ENCODE measurements at places on chromosomes 2 and 18.

GRCh38 chr2:191856111-191856876 is 9.4 kb upstream of the CAVIN2 start:
- no peak for DNase-seq

DNA sequence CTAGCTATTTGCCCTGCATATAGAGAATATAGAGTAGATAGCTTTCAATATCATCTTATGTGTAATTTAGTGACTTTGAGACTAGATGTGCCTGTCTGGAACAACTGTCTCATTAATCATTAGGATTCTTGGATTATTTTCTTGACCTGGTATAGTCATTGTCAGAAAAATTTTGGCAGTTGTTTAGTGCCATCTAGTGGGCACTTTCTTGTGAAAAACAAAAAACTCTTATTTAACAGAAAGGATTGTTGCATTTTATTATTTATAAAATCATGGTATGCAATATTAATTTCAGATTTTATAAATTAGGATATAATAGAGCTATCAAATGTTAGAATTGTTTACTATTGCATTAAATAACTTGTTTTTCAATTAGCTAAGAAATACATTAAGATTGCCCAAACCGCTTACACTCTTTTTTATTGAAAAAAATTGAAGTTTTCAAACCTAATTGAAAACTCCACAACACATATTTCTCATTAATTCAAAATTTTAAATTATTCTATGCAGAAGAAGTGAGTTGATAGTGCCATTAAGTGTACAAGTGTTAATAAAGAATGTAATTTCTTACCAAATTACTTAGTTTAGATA is 80.3 kb downstream of the DYNAP start:
- peak; percentile 56 for DNase-seq

DNA sequence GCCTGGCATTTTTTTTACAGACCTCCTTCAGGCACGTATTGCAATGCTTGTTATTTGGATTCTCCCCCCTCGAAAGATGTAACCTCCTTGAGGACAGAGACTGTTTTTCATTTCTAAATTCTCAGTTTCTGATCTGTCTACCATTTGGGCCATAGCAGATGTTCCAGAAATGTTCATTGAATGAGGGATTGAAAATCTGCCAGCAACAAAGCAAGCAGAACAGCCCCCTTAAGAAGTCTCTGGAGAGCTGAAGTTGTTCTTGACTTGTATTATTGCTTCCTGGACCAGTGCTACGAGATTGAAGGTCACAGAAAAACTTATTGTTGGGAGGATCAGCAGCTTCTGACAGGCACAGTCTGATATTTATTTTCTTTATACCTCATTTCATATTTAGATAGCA is 355.5 kb downstream of the EPHA4 start:
- DNase-seq = no peak

DNA sequence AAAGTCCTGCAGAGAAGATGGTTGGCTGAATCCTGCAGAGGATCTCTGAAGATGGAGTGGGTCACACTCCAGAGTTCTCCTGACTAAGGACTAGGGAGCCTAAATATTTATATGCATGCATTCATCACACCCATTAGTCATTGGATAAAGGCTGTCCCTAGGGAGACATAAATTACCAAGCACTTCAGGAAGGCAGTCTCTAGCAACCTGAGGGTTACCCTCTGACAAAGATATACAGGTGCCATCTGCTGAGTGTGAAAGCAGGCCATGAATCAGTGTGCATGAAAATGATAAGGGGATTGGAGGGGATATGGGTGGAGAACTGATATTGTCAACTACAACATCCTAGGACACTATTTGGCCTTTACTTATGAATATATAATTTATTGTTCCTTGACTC is 294.8 kb upstream of the DDX18 start:
- DNase-seq = no peak

GRCh38 chr18:24268784-24269550 is 128.7 kb downstream of the OSBPL1A start:
- DNase-seq = no peak

GRCh38 chr2:207075456-207075855 is 90.3 kb downstream of the KLF7 start:
- DNase-seq = no peak

DNA sequence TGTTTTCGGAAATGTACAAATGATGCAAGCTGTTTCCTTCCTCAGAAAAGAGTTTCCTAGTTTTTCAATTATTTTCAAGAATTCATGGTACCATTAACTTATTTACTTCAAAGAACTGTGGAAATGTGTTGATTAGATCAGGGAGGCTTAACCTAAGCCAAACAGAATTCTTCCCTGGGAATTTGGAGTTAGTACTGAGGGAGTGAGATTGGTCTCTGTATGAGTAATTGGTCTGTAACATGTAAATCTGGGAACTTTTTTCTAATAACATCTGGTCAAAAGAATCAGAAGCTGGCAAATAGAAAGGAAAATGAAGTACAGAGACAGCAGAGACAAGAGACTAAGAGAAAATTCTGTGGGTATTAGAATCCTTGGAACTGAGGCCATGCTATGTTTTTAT is 145.8 kb downstream of the BABAM2 start:
- DNase-seq = no peak

DNA sequence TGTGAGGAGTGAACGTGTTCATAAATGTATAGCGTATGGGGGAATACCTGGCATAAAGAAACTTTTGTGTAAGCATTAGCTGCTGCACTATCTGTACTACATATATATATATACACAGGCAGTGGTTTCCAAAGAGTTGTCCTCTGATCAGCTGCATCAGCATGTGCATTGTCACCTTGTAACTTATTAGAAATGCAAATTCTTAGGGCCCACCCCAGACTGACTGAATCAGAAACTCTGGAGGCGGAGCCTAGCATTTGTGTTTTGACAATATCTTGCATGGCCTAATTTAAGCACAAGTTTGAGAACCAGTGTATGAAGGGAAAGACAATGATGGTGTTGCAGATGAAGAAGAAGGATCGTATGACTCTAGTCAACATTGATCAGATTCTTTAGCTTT is 299.5 kb downstream of the CCDC102B start:
- no peak for DNase-seq

- no peak for DNase-seq
Observed at GRCh38 chr2:88048541-88048940, 7.0 kb downstream of the KRCC1 start.

DNA sequence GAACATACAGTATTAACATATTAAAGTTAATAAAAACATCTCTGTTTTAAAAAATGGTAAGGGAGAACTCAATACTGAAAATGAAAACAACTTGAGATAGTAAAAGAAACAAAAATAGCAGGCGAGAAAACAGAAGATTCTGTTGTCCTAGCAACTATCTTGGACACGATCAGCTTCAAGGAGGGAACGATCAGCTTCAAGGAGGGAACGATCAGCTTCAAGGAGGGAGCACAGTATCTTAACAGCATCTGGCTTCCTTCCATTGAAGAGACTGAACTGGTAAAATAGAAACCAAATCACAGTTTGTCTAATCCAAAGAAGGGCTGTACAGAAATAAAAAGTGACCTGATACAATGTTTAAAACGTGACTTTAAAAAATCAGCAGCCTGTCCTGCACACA is 51.8 kb downstream of the NDUFA10 start:
- DNase-seq = no peak

DNA sequence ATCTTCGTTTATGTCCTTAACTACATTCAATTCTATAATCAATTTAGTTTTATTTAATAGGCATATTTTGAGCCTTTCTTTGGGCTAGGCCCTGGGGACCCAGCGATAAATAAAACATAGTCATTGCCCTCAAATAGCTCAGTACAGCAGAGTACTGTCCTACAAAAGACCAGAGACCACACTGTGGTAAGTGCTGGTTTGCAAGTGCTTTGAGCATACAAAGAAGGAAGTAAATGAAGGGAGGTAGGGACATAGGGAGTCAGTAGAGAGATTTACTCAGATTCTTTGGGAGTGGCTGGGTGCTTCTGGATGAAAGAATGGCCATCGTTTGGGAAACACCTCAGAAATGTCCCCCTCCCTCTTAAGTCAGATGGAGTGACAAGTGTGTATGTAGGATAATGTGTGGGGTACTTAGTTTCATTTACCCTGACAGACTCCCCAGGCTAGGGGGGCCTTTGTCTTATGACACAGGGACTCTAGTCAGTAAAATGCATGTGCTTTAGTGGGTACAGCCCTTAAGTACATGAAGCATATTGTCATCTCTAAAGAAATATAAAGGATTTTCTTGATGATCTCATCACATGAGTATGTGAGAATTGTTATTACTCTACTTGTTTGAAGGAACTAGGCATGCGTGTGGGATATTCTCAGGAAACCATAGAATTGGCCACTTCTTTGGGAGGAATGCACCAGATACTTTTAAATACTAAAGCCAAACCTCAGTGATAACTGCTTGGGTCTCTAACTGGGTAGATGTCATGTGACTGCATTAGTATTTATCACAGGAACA is 35.1 kb downstream of the MAPRE2 start:
- no peak for DNase-seq

DNA sequence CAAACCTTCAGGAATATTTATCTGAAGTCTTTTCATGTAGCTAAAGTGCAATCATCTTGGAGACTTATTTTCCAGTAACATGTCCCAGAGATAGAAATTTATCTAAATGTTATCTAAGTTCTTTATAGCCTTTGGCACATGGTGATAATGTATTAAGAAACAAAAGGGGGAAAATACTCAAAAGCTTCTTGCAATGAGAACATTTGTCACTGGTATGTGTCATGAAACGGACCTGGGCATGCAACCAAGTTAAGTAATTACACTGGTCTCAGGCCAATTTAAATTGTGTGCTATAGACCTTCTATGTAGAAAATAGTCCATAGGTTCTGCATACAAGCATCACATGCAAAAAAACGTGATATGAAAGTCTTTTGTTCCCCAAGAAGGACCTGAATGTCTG is 136.2 kb downstream of the SLC8A1 start:
- DNase-seq = no peak

DNA sequence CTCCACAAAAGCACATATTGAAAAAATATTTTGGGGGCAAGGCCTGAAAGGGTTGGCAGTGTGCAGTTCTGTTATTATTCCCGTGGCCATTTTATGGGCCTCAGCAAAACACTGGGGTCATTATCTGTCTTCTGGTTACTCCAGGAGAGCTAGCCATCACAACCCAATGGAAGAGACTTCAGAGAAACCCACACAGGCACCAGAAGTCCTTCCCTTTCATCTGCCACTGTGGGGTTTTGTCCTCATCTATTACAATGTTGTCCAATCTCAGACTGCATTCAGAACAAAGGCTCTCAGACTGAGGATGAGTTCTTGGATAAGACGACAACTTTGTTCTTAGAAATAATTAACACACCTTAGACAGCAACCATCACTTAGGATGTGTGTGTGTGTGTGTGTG is 98.4 kb downstream of the PIEZO2 start:
- DNase-seq = no peak

GRCh38 chr18:24470022-24470618 is 9.7 kb downstream of the HRH4 start:
- DNase-seq = no peak

DNA sequence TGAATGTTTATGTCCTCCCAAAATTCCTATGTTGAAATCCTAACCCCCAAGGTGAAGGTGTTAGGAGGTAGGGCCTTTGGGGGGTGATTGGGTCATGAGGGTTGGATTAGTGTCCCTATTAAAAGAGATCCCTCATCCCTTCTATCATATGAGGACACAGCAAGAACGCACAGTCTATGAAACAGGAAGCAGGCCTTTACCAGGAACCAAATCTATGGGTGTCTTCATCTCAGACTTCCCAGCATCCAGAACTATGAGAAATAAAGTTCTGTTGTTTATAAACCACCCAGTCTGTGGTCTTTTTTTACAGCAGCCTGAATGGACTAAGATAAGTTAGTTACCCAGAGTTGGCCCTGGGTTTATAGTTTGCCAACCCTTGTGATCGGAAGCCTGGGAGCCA is 153.1 kb downstream of the INO80D start:
- peak; percentile 52 for DNase-seq

DNA sequence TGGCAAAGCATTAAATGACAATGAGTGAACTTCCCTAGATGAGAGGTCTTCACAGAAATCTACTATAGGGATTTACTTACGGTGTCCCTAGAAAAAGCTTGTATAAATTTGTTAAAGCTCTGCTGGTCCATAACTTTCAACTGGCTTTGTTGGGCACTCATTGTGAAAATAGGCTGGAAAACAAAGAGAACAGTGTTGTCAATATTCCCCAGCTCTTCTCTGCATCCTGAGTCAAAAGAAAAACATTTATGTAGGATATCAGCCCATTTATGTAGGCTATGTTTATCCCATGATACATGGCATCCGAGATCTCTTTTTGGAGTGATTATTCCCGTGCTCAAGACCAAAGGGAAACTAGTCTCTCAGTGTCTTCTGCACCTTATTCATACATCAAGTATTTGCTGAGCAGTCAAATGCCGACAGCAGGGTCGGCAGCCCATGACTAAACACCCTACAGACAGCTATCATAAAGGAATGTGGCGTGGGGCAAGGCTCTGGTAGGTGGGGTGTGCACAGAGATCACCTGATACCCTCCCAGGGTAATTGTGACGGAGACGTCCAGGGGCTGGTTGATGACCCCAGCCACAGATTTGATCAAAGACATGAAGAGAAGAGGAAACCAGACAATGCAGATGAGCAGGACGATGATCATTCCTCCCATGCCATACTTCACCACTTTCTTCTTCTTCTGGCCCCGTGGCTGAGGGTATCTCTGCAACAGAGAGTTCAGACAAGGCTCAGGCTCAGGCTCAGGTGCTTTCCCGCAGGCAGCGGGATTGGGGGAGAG is 155.9 kb downstream of the NAPG start:
- no peak for DNase-seq

- no peak for DNase-seq
Observed at GRCh38 chr2:186065491-186065890, 326.9 kb downstream of the FSIP2 start.

DNA sequence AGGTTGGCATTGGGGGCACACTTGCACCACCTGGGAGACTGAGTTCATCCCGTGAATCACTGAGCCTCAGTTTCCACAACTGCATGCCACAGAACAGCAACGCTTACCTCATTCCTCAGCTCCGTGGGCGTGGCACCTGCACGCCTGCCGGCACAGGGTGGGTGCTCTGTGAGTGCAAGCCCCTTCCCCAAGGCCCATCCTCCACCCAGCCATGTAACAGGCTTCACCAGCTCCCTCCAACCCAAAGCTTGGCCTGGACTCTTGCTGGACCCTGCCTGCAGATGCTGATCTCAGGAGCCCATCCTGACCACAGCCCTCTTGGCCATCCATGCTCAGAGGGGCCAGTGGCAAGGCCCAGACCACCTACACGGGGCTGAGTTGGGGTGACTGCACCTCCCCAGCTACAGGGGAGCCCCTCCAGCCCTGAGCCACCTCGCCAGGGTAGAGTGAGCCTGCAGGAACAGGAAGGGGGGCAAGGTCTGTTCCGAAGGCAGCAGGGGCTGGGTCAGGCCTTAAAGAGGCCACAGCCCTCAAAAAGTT is 1.8 kb downstream of the PRLH start:
- no peak for DNase-seq
